HuH-7 (cell line): ENCODE measurements at places on chromosomes 7 and 10.

DNA sequence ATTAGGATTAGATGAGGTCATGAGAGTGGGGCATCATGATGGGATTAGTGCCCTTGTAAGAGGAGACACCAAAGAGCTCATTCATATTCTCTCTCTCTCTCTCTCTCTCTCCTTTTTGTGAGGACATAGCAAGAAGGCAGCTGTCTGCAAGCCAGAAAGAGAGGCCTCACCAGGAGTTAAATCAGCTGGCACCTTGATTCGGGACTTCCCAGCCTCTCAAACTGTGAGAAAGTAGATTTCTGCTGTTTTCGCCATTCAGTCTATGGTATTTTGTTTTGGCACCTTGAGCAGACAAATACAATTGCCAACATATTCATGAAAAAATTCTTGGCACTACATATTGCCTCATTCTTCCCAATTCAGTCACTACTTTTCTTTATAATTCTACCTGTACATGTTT lies 20.6 kb upstream of the ATAD1 start:
- no peak for DNase-seq

- no peak for DNase-seq
Observed at GRCh38 chr7:23475576-23475839, 5.2 kb upstream of the IGF2BP3 start.

DNA sequence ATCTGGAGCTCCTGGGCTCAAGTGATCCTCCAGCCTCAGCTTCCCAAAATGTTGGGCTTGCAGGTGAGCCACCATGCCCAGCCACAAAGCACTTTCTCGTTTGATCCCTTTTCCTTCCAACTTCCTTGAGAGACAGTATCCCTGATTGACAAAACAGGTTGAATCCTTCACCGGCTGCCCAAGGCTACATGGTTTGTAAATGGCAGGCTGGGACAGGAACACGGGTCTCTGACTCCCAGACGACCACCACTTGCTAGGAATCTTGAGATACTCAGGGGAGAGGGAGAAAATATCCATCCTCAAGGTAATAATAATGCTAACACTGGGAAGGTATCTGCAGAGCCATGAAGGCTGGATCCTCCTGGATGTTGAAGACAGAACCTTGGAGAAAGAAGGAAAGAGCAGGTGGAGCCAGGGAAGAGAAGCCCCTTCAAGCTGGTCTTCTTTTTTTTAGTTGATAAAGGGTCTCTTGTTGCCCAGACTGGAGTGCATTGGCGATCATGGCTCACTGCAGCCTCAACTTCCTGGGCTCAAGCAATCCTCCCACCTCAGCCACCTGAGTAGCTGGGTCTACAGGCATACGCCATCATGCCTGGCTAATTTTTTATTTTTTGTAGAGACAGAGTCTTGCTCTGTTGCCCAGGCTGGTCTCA lies 19.8 kb downstream of the MMRN2 start:
- DNase-seq, result no peak

DNA sequence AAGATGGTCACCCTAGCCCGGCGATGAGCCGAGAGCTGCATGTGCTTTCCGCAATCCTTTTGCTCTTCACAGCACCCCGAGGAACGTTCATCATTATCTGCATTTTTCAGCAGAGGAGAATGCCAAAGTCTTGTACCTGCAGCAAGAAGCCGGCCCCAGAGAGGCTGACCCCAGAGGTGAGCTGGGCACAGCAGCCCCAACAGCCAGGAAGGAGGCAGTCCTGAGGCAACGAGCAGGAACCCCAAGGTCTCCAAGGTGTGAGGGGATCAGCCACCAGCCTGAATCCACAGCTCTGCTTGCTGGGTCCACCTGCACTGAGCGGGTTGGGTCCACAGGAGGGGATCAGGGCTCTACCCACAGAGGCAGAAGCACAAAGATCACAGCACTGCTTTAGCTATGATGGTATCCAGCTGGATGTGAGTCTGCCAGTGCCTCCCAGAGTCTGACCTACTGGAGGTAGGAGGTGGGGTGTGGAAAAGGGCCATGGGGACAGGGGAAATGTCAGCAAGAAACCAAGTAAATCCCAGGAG lies 16.8 kb upstream of the GDF10 start:
- no peak for DNase-seq

DNA sequence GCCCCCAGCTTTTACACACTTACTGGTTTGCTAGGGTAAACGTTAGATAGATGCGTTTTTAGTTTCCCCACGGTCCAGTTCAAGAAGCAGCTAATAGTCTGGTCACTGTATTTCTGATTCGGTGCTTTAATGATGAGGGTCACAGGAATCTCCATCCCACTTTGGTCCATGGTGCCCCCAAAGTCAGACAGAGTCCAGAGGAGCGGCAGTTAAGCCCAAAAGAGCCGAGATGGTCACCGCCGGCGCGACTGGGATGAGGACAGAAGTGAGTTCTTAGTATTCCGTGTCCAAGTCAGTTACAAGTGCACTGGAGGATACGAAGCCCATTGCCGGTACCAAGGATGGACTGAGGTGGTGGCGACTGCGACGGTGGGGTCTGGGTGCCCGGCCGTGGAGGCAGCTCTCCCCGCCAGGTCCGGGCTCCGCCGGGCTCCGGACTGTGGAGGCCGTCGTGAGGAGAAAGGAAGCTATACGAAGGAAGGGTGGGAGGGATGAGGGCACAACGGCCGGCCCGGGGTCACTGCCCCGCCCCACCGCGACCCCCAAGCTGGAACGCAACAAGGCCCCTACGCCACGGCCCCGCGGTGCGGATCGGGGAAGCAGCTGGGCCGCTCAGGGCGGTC lies 663 bp downstream of the HERPUD2 start:
- DNase-seq, result peak; percentile 36

GRCh38 chr10:50216894-50217293 lies 34.4 kb downstream of the ASAH2 start:
- no peak for DNase-seq

DNA sequence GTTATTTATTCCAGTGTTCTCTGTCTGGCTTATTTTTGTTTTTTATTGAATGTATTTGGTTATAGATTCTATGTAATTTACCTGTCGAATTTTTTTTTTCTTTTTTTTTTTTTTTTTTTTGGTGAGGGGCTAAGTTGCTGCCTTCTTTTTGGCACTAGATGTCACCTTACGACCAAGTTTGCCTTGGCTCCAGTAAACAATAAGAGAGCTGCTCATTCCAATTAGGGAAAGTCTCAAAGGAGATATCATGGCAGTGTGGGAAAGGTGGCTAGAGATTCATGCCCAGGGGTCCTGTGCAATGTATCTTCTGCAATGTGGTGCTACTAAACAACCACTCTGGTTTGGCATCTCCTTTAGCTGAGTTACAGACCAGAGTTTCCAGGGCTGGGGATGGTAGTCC lies 84.0 kb downstream of the PTPN20 start:
- no peak for DNase-seq

DNA sequence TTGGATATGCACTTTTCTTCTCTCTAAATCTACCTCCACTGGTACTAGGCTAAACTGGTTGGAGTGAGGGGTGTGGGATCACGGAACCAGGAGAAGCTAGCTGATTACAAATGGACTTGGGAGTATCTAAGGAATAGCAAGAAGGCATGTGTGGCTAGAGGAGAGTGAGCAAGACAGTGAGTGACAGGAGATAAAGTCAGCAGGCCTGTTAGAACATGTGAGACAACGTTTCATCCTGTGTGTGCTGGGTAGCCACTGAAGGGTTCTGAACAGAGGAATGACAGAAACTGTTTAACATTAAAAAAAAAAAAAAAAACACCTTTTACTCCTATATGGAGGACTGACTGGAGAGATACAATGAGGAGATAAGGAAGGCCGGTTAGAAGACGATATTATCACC lies 51.7 kb downstream of the ZNF438 start:
- DNase-seq, result no peak

- DNase-seq, result no peak
Observed at GRCh38 chr10:93917064-93917391, 23.2 kb downstream of the SLC35G1 start.

- no peak for DNase-seq
Observed at GRCh38 chr10:96536129-96536528, 22.4 kb upstream of the TLL2 start.

DNA sequence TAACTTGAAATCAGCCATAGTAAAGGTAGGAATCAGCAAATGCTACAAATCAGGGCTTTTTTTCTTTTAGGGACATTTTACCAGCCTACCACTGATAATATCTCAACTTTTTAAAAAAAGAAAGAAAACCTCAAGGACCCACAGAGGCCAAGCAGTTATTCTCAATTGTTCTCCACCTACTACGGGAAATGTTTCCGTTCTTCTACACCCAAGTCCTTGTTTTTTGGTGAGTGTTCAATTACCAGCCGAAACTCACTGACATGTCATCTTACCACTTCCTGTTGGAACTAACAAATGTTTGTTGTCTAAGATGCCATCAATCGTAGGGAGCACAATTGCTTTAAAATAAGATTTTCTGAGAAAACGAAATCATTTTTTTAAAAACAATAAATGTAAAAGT lies 50.2 kb upstream of the CDK1 start:
- DNase-seq, result no peak

- no peak for DNase-seq
Observed at GRCh38 chr7:92133133-92133736, 1.0 kb downstream of the CYP51A1 start.

DNA sequence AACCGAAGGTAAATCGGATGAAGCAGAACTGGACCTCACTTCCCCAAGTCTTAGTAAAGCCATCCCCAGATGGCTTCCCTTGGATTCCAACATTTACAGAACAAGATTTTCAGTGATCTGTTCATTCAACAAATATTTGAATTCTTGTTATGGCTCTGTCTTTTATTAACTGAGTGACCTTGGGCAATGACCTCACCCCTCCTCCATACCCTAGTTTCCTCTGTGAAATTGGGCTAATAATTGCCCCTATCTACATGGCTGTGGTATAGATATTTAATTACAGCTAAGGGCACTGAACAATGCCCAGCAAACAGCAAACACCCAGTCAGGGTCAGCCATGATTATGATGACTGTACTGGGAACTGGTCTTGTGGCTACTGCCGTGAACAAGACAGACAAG lies 19.1 kb downstream of the TECTB start:
- DNase-seq, result no peak

DNA sequence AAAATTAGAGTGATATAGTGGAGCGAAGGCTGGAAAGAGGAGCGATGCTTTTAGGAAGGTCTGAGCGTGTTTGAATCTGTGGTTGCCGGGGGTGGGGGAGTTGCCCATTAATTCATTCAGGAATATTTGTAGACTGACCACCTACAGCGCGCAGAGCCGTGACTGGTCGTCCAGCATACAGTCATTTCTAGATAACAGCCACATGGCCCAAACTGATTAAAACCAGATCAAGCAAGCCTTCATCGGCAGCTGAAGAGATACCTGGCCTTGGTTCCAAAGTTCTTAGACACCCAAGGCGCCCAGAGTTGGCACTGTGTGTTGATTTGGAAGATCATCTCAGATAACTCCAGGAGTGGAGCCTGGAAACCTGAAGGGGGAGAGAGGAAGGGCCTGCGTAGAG lies 1.7 kb downstream of the PROSER2 start:
- DNase-seq, result no peak

DNA sequence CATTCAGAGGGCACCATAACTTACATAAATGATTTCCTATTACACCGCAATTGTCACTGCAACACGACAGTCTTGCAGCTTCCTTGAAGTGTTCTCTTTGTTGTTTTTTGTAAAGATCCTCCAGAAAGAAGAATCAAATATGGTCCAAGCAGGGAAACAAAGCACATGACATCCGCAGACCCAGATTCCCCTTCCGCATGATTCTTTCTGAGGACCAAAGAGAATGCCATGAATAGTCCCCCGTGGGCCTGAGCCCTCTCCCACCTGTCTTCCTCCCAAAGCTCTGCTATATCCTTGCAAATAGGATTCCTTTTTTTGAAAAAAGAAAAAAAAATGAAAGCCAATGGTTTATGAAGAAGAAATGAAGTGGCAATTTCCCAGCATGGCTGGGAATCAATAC lies 10.8 kb downstream of the PLXNA4 start:
- no peak for DNase-seq

DNA sequence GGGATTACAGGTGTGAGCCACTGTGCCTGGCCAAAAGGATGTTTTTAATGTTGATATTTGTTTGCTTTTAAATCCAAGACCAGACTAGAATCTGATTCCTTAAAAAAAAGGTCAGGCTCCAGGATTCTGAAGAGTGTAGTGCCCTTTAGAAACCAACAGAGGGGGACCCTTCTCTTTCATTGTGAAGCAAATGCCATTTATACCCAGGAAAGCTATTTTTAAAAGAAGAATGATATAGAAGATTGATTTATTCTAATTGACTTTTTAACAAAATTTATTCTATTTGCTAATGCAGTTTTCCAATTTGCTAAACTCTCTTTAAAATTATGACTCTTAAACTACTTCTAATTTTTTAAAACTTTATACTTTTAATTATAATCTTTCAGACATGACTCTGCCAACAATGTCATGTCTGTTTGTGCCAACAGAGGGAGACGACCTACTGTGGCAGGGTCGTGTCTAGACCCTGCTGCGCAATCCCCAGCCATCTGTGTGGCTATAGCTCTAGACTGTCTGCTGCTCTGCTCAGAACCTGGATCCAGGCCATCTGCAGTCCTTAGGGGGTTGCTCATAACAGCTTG lies 201.0 kb upstream of the IMMP2L start:
- DNase-seq, result peak; percentile 43

DNA sequence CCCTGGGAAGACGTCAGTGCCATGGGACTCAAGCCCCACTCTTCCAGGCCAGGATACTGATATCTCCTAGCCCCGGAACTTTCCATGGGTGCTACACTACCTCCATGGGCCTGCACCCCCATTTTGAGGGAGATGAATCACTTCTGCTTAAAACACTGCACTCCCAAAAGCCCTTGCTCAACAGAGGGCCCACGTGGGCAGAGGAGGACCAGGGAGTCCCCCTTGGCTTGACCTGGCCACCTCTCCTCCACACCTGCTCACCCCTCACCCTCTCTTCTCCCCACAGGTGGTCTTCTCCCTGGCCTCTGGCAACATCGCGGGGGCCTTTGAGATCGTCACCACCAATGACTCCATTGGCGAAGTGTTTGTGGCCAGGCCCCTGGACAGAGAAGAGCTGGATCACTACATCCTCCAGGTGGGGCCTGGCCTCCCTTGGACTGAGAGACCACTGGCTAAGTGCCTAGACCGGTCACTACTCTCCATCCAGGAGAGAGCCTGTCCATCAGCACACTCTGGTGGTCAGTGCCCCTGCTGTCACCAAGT lies 19.9 kb upstream of the C10orf105 start:
- DNase-seq, result no peak

- DNase-seq, result no peak
Observed at GRCh38 chr7:13282377-13282980, 595.0 kb downstream of the ARL4A start.

DNA sequence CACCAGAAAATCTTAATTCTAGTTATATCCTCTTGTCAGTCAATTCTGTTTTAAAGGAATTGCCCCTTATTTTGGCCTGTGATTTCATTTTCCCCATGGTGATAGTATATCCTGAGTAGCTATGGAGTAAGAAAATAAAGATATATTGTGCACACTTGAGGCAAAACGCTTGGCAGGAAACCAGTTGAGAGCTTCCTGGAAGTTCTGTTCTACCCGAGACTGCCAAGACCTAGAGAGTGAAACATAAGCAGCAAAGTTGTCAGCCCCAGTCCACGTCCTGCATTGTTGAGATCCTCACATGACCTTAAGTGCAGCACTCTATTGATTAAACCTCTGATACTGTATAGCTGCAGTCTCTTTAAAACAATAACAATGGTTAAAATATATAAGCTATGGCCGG lies 235.2 kb downstream of the CDC14C start:
- DNase-seq, result no peak

- no peak for DNase-seq
Observed at GRCh38 chr10:72890086-72890485, 3.5 kb upstream of the OIT3 start.
